ENCODE measurements at places on chromosomes 12 and 14.
A peak's percentile ranks its signal among the peaks of the same experiment; 100 is the strongest.

DNA sequence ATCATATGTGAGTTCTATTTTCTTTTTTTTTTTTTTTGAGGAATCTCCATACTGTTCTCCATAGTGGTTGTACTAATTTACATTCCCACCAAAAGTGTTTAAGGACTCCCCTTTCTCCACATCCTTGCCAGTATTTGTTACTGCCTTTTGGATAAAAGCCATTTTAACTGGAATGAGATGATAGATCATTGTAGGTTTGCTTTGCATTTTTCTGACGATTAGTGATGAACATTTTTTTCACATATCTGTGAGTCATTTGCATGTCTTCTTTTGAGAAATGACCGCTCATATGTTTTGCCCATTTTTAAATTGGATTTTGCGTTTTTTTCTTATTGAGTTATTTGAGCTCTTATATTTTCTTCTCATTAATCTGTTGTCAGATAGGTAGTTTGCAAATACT lies 394.8 kb downstream of the LRFN5 start:
- H3K27me3 ChIP-seq = no peaks in the 10 kb centered on the region

- no peaks in the 10 kb centered on the region for H3K4me1 ChIP-seq
- H3K27ac ChIP-seq = no peak overlapping the region
- DNase-seq = no peak
- H3K27me3 ChIP-seq = no peaks in the 10 kb centered on the region
Observed at GRCh38 chr12:57907281-57907680, 34.1 kb upstream of the ATP23 start.

- H3K27ac ChIP-seq = no peak overlapping the region
- no peaks in the 10 kb centered on the region for H3K27me3 ChIP-seq
Observed at GRCh38 chr14:91364524-91365270, 52.9 kb downstream of the CCDC88C start.

GRCh38 chr12:18502422-18502968 lies 235.3 kb downstream of the PLCZ1 start:
- no peaks in the 10 kb centered on the region for H3K4me1 ChIP-seq
- H3K4me3 ChIP-seq = no peak overlapping the region
- H3K36me3 ChIP-seq = peaks cover 7% of the 10 kb centered on the region
- no peaks in the 10 kb centered on the region for H3K27me3 ChIP-seq
- DNase-seq = no peak
- H3K27ac ChIP-seq = no peak overlapping the region

- no peaks in the 10 kb centered on the region for H3K36me3 ChIP-seq
- H3K27ac ChIP-seq = peak overlapping the region; percentile 53
- no peaks in the 10 kb centered on the region for H3K27me3 ChIP-seq
- peaks cover 61% of the 10 kb centered on the region for H3K4me1 ChIP-seq
- DNase-seq = no peak
- H3K4me3 ChIP-seq = no peak overlapping the region
Observed at GRCh38 chr14:68951035-68951797, 27.9 kb downstream of the ACTN1 start.

DNA sequence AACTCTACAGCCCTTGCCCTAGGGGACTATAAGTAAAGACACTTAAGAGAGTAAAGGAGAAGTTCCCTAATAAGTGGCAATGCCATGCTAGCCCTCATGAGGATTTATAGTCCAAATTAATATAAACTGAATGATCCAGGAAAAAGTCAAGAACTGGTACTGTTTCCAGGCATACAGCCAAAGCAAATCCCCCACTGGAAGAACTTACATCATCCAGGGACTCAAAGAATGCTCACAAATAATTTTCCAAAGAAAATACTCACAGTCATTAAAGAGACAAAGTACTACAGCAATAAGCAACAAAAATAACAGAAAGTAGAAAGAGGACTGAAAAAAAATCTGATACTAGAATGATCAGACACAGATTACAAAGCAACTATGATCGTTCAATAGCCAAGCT lies 79.7 kb upstream of the RAP1B start:
- H3K27ac ChIP-seq = peak overlapping the region; percentile 47
- H3K36me3 ChIP-seq = no peaks in the 10 kb centered on the region
- peaks cover 29% of the 10 kb centered on the region for H3K4me1 ChIP-seq
- no peak overlapping the region for H3K4me3 ChIP-seq
- no peak for DNase-seq
- H3K27me3 ChIP-seq = no peaks in the 10 kb centered on the region

GRCh38 chr12:2083561-2083960 lies 30.8 kb downstream of the CACNA1C start:
- DNase-seq = no peak
- peaks cover 4% of the 10 kb centered on the region for H3K27me3 ChIP-seq
- no peak overlapping the region for H3K27ac ChIP-seq
- H3K4me1 ChIP-seq = no peaks in the 10 kb centered on the region
- H3K36me3 ChIP-seq = no peaks in the 10 kb centered on the region
- no peak overlapping the region for H3K4me3 ChIP-seq

GRCh38 chr12:32824596-32824995 lies 68.9 kb upstream of the YARS2 start:
- no peaks in the 10 kb centered on the region for H3K27me3 ChIP-seq
- DNase-seq = no peak
- H3K4me3 ChIP-seq = no peak overlapping the region
- H3K36me3 ChIP-seq = peaks cover 22% of the 10 kb centered on the region

- no peaks in the 10 kb centered on the region for H3K27me3 ChIP-seq
- H3K4me1 ChIP-seq = no peaks in the 10 kb centered on the region
- H3K27ac ChIP-seq = no peak overlapping the region
- peaks cover 11% of the 10 kb centered on the region for H3K36me3 ChIP-seq
Observed at GRCh38 chr12:111893287-111893686, 51.3 kb downstream of the MAPKAPK5 start.

DNA sequence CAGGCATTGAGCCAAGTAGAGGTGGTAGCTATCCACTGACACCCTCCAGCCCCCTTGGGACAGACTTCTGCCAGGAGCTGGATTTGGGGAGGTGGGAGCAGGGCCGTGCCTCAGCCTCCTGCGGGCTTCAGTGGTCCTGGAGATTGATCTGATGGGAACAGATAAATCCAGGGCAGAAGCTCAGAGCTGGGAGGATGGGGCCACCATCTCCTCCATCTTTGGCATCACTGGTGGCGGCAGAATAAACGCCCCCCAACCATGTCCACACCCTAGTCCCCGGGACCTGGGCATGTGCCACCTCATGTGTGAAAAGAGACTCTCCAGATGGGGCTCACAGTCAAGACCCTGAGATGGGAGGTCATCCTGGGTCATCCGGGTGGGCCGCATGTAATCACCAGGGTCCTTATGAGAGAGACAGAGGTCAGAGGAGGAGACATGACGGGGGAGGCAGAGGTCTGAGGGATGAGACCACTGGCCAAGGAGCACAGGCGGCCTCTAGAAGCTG lies 209.6 kb upstream of the RTL1 start:
- H3K4me1 ChIP-seq = no peaks in the 10 kb centered on the region
- H3K27me3 ChIP-seq = no peaks in the 10 kb centered on the region
- H3K36me3 ChIP-seq = no peaks in the 10 kb centered on the region

GRCh38 chr14:92719421-92719820 lies 29.0 kb downstream of the LGMN start:
- H3K4me3 ChIP-seq = no peak overlapping the region
- no peak for DNase-seq
- H3K27ac ChIP-seq = no peak overlapping the region
- peaks cover 2% of the 10 kb centered on the region for H3K36me3 ChIP-seq
- no peaks in the 10 kb centered on the region for H3K27me3 ChIP-seq

DNA sequence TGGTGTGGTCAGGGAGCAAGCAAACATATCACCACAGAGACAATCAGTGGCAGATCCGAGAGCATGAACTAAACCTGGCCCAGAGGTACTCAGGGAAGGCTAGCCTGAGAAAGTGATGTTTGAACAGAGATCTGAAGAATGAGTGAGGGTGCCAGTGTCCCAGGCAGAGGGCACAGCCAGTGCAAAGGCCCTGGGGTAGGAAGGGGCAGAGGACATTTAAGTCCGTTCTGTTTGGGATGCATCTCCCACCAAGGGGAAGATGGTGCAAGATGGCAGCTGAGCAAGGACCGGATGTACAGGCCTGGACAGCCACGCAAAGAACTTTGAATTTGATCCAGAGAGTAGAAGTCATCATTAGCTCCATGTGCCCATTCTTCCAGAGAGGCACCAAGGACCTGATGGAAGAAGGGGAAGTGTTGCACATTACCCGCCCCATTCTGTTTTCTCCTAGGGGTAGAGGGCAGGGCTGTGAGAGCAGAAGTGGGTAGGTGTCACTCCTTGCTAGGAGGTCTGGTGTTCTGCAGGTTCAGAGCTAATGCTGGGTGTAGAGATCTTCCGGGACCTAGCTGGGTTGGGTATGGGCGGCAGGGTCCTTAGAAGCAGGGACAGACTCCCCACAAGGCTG lies 3.9 kb downstream of the DTX1 start:
- DNase-seq = no peak
- H3K4me3 ChIP-seq = no peak overlapping the region
- H3K27ac ChIP-seq = no peak overlapping the region
- H3K36me3 ChIP-seq = no peaks in the 10 kb centered on the region

GRCh38 chr12:93889516-93890212 lies 212.5 kb downstream of the CRADD start:
- no peak overlapping the region for H3K4me3 ChIP-seq
- H3K27ac ChIP-seq = no peak overlapping the region
- no peaks in the 10 kb centered on the region for H3K4me1 ChIP-seq
- no peaks in the 10 kb centered on the region for H3K27me3 ChIP-seq
- H3K36me3 ChIP-seq = no peaks in the 10 kb centered on the region

DNA sequence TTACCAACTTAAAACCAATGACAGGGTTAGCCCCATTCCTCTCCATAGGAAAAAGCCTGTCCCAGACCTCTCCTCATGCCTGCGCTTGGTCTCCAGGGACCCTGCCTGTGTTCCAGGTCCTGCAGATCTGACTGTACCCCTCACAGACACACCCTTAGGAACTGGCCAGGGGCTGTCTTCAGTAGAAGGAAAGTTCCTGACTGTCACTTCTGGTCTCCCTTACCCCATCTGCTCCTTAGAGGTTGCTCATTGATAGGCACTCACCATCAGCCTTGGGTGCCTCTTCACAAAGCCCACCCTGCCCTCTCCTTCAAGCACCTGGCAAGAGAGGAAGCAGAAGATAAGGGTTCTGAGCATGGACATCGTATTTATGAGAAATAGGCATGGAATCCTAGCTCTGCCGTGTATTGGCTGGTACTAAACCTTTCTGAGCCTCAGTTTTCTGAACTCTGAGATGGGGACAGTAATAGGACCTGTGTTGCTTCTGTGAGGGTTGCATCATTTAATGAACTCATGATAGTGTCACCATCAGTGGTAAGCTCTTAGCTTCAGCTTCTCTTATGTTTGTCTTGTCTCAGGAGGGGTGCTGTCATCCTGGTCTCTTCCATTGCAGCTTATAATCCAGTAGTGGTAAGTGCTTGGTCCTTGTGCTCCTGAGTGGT lies 7.5 kb downstream of the DHRS2 start:
- H3K4me1 ChIP-seq = no peaks in the 10 kb centered on the region
- DNase-seq = no peak
- H3K36me3 ChIP-seq = no peaks in the 10 kb centered on the region
- no peaks in the 10 kb centered on the region for H3K27me3 ChIP-seq
- H3K4me3 ChIP-seq = no peak overlapping the region

DNA sequence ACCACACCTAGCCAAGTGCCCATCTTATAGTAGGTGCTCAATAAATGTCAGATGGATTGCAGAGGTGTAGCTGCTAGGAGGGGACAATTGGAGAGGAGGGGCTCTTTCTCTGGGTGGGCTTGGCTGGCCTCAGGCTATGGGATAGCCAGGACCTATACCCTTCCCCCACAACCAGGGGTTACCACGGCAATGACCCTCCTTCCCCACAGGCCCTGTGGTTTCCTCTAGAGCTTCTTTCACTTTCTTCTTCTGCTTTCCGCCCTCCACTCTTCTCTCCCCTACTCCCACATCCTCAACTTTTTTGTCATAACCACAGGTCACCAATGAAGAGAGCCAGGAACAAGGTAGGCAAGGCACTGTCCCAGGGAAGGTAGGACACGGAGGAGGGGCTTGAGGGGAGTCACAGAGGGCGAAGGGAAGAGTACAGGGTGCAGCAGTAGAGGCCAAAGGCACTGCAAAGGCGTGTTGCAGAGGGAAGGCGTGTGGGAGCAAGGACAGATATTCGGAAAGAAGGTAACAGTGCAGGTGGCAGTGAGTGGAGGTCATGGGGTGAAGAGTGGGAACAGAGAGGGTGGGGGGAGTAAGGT lies 1.9 kb upstream of the ITGB7 start:
- no peaks in the 10 kb centered on the region for H3K27me3 ChIP-seq
- no peak overlapping the region for H3K4me3 ChIP-seq
- H3K36me3 ChIP-seq = no peaks in the 10 kb centered on the region
- no peaks in the 10 kb centered on the region for H3K4me1 ChIP-seq
- no peak for DNase-seq

DNA sequence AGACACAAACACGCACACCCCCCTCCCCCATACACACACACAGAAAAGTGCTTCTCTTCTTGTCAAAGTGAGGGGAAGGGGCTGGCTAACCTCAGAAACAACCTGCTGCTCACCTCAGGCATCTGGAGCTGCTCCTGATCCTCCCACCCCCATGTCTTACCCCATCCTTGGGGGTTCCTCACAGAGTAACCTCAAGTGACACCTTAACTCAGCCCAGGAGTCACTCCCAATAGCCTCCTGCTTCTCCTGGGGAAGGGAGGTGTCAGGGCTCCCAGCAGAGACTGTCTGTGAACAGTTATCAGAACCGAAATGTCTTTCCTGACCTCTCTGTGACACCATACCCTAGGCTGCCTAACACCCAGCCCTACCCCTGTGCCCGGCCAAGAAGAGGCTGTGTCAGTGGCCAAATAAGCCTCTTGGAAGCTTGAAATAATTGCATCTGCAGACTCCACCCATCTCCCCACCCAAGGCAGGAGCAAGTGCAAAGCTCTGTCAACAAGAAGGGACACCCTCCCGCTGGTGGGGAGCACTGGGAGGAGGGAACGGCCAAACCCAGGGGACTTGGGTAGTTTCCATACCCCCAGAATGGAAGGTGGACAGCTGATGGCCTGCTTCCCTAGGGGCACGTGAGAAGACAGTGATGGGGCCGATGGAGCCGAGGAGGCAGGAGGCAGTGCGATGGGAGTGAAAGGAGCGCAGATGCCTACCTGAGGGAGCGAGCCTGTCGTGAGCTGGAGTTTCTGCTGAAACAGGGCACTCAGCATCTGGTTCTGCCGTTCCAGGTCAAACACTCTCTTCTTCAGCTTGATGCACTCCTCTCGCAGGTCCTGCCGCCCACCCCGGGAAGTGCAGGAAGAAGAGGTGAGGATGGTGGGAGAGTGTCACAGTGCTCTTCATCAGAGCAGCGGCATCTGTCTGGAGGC lies 26.8 kb downstream of the NCKAP5L start:
- no peaks in the 10 kb centered on the region for H3K27me3 ChIP-seq
- H3K36me3 ChIP-seq = peaks cover 40% of the 10 kb centered on the region
- no peak for DNase-seq
- H3K4me1 ChIP-seq = no peaks in the 10 kb centered on the region
- no peak overlapping the region for H3K4me3 ChIP-seq
- no peak overlapping the region for H3K27ac ChIP-seq

DNA sequence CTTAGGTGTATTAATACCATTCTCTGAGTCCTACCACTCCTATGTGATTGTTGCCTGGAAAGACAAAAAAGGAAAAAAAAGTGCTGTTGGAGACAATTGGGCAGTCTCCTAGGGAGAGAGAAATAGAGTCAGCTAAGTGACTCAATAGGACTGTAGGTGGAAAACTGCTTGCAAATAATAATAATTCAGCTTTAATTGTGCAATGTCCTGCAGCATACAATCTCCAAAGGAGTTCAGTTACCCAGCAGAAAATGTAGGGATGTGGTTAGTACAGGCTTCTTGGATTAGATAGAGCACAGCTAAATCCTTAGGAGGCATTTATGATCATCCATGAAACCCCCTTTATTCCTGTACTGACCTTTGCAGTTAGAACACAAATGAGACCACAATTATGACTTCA lies 3.0 kb upstream of the SRSF9 start:
- no peaks in the 10 kb centered on the region for H3K27me3 ChIP-seq
- peaks cover 15% of the 10 kb centered on the region for H3K4me1 ChIP-seq
- H3K4me3 ChIP-seq = no peak overlapping the region
- no peak overlapping the region for H3K27ac ChIP-seq
- H3K36me3 ChIP-seq = no peaks in the 10 kb centered on the region
